Caki2 (cell line): ENCODE measurements at places on chromosomes 1 and 21. TPM values are rescaled to one million over a fixed set of nuclear protein-coding genes. Genes with fewer than 3 reads are reported as not detected.

GRCh38 chr21:15121655-15122120 is 56.9 kb upstream of the NRIP1 start:
- DNase-seq, result no peak

CHI3L2 gene
- not detected in 2 replicates for total RNA-seq

TMEM81 gene
- 0.67 and 0.91 TPM in 2 replicates for total RNA-seq

GRCh38 chr21:31564439-31564838 is 95.1 kb upstream of the SOD1 start:
- DNase-seq, result peak; percentile 12

- no peak for DNase-seq
Measured at GRCh38 chr1:40722622-40723021, 31.1 kb downstream of the NFYC start.

FAM72A gene
- 5.5 and 5.7 TPM in 2 replicates for total RNA-seq

- DNase-seq, result no peak
Measured at GRCh38 chr1:158248771-158249170, 5.5 kb upstream of the CD1A start.

GRCh38 chr21:27804515-27804914 is 837.6 kb upstream of the ADAMTS5 start:
- DNase-seq, result no peak

LCE1F gene
- not detected in 2 replicates for total RNA-seq

DNA sequence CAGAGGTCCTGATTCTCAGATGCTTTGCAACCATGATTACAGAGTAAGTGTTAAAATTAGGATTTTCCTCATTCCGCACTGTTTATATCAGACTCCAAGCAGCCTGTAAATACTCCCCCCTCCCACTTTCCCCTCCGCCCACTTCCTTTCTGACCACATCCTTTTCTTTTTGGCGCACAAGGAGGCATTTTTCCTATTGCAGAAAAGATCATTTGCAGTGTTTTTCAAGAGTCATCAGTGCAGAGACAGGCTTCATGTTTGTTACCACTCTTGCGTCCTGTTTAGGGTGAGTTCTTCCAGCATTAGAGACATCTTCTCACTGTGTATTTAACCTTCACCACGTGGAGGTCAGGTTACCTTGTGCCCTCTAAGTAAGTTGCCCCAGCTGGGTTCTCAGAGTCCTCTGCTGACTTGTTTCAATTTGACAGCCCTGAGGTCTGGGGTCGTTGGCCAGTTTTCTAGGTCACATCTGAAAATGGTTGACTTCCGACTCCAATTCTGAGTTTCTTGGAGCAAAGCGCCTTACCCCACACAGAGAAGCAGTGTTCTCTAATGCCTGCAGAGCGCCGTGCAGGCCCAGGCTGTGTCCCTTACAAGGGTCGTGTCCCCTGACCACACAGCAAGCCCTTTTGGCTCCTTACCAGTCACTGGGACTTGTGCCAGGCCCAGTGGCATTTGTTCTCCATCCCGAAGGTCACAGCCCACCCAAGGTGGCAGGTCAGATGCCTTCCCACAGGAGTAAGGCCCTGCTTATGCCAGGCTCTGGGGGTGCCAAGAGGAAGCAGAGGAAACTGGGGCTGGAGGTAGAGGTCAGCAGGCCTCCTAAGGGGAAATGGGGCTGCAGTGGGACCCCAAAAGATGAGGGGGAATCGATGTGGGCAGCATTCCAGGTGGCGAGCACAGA is 85.6 kb downstream of the FAM78B start:
- DNase-seq, result no peak
